ENCODE measurements at places on chromosomes 7 and 10.

- no peak for DNase-seq
Observed at GRCh38 chr7:33986951-33987947, 81.9 kb downstream of the BMPER start.

DNA sequence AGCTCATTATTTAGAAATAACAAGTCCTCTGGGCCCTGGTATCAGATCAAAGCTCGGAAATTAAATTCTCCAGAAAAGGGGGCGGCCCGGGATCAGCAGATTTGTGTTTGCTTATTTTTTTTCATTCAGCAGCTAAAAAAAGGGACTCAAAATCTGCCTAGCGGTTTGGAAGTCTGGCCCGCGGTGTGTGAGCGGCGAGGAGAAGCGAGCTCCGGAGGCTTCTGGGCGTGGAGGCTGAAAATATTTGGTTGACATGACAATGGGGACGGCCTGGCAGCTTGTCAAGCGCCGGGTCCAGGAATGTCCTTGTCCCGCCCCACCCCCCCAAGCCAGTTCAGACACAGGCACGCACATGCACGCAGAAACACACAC is 43.4 kb downstream of the FOXL3 start:
- no peak for DNase-seq

- no peak for DNase-seq
Observed at GRCh38 chr7:52962402-52963076, 72.9 kb upstream of the POM121L12 start.

GRCh38 chr7:156397249-156397648 is 243.3 kb upstream of the RNF32 start:
- no peak for DNase-seq

DNA sequence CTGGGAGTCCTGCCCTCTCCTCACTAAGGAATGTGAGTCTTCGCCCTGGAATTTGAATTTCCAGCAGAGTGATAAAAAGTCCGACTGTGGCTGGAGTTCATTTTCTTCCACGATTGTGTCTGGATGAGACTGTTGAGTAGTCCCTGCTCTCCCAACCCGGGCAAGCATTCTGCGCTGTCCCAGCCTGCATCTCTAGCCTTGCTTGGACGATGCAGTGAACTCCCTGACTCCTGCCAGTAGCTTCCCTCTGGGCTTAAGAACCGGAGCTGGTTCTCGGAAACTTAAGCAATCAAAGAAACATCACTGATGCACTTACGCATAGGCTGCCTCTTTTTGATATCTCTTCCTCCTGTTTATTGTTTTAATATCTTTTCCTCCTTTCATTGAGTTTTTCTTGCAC is 116.0 kb upstream of the FZD8 start:
- no peak for DNase-seq

DNA sequence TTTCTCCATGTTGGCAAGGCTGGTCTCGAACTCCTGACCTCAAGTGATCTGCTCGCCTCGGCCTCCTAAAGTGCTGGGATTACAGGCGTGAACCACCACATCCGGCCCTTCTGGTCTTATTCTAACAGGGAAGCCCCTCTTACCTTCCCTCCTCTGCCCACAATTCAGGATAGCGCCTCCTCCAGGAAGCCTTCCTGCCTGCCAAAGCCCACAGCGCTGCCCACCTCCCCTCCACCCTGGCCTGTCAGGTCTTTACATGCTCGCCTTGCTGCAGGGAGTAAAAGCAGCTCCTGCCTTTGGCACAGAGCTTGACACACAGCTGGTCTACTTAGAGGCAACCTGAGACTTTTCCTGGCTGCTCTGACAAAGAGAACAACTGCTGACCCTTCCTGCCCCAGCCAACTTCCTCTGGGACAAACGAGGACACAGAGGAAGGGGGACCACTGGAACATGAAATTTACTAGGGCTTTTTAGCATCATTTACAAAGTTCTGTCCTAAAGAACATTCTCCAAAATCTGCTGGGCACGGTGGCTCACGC is 13.2 kb downstream of the MLXIPL start:
- no peak for DNase-seq

GRCh38 chr10:6416892-6417512 is 163.1 kb downstream of the PRKCQ start:
- DNase-seq: peak; percentile 25

- DNase-seq: no peak
Observed at GRCh38 chr10:131267814-131268095, 43.8 kb downstream of the TCERG1L start.

DNA sequence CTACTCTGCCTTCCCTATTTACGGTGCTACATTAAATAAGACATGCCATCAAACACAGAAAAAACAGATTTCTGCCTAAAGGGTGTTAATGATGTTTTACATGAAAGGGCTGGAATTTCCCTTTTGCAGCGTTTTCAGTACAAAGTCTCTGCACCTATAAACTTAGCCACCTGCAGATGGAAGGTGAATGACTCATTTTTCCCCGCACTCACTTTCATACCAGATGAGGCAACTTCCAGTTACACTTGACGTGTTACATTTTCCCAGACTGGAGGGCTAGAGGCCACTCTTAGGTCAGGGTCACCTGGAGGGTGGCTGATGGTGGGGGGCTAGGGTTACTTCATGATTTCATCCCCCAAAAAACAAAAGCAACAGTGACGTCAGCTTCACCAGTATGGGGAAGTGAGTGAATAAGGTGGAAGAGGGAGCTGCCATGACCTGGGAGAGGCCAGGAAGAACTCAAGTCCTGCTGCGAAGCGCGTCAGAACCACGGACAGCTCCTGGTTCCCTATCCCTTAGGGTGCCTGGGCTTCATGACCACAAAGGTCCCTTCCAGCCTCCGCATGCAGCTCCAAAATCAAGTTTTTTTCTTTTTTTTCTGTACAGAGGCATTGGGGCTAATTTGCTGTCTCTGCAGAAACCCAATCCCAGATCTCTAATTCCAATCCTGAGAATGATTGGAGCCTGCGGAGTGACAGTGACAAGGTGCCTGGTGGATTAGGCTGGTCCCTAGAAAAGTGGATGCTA is 94.0 kb downstream of the ADARB2 start:
- DNase-seq: no peak

DNA sequence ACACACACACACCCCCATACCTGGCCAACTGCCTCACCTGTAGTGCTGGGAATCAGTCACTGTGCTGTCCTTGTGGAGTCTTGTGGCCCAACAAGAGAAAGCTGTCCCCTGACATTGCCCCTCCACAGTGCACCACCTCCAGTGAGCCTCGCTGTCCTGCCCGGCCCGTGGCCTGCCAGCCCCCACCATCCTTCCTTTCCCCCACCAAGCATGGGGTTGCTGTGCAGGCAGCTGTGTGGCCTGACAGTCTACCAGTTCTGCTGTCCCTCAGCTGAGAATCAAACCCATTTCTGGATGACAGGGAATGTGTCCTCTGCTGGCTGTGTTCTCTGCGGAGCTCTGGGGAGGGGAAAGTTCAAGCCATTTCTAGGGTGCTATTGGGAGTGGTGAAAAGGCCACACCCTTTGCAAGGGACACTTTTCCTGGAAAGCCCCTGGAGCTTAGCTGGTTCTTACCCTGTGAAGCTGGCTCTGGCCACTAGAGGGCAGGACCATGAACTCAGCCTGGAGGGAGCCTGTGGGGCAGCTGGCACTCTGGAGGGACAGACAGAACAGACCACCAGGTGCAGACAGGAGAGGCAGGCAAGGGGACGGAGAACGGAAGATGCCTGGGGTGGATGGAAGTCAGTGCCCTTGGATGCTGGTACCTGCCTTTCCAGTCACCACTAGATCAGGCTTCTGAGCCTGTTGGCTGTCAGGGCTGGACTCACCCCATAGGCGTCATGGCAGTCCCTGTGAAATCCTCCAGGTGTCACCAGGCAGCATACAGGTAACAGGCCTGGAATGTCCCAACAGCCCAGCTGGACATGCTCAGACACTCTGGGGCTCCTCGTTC is 10.5 kb upstream of the MTPAP start:
- DNase-seq: peak; percentile 44

DNA sequence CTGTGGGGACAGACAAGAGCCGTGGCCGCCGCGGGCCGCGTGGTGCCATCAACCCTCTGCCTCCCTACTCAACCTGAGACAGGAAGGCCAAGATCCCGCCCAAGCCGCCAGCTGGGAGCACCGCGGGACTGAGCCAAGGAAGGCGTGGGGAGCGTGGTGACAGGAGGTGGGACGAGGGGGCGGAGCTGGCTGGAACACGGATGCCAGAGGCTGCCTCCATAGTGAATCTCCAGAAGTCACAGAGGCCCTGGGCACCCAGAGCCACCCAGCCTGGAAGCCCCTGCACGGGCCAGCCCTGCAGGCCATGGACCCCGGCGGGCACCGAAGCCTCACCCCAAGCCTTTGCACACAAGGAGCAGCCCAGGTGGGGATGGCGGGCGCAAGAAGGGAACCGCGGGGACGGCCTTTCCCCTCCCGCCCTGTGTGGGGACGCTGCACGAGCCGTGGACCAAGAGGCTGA is 18.1 kb upstream of the DPYSL4 start:
- no peak for DNase-seq

DNA sequence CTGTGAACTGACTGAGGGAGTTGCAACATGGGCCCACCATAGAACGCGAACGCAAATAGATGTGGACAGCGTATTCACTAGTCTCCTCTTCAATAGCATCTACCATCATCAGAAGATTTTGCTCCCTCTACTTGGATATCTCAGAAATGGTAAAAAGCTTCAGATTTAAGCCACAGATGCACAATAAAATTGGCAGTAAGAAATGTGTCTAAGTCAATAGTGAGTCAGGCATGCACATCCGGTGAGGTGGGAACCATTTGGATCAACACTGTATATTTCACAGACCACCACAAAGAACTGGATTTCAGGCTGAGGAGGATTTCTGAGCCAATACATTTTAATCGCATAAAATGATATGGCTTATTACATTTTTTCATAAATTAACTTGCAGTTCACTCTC is 111.5 kb upstream of the ADAM12 start:
- DNase-seq: no peak

DNA sequence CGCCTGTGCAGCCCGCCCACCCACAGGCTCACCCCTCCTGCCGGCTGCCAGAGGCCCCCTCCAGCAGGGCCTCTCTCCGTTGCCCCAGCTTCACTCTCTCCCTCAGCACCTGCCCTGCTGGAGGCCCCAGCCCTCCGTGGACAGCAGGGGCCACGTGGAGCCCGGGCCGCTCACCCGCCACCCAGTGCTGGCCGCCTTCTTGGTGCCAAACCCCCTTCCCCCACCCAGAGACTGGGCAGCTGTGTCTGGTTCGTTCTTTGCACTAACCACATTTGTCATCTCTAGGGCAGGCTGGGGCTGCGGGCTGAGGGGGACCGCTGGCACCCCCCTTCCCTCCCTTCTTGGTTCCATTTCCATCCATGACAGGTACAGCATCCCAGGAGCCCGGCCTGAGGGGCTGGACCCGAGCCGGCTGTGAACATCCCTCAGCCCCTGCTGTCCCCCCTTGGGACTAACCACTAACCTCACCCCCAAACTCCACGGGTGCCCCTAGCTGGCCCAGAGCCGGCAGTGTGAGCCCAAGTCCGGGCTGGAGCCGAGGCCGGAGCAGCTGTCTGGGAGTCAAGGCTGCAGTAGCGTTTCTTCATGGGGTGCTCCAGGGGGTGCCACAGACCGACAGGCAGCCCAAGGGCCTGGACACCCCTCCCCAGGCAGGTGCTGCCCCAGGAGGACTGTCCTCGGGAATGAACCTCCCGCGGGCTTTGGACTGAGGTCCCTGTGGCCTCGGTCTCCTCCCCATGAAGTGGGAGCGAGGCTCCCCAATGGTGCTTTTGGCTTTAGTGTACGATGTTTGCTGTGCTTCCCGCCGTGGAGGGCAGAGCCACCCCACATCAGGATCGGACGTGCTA is 25.5 kb upstream of the AMZ1 start:
- DNase-seq: no peak

DNA sequence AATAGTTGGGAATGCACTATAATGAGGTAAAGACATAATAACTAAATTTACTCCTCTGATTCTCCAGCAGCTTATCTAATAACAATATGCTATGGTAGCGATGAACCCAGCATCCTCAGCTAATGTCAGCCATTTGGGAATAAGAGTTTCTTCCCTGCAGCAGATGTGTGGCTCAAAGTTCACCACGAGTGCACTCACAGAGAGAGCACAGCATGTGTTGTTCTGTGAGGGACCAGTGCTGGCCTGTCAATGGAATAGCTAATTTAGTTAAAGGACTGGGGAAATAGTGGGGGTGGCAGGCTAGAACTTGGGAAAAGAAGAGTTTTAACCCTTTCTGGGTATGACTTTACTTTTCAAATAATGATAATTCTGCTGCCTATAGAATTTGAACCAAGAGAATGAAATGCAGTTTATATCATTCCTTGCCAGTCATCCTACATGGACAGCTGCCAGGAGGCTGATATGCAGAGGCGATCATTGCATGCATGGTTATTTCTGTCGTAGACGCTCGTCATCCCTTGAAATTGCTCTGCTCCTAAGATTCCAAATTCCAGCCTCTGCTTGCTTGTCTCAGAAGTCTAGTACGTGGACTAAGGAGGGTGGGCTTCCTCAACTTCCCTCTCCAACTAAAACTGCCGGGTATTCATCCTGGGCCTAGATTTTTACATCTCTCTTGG is 355.6 kb downstream of the RNLS start:
- no peak for DNase-seq

- DNase-seq: no peak
Observed at GRCh38 chr7:115618676-115619075, 411.9 kb downstream of the TFEC start.

DNA sequence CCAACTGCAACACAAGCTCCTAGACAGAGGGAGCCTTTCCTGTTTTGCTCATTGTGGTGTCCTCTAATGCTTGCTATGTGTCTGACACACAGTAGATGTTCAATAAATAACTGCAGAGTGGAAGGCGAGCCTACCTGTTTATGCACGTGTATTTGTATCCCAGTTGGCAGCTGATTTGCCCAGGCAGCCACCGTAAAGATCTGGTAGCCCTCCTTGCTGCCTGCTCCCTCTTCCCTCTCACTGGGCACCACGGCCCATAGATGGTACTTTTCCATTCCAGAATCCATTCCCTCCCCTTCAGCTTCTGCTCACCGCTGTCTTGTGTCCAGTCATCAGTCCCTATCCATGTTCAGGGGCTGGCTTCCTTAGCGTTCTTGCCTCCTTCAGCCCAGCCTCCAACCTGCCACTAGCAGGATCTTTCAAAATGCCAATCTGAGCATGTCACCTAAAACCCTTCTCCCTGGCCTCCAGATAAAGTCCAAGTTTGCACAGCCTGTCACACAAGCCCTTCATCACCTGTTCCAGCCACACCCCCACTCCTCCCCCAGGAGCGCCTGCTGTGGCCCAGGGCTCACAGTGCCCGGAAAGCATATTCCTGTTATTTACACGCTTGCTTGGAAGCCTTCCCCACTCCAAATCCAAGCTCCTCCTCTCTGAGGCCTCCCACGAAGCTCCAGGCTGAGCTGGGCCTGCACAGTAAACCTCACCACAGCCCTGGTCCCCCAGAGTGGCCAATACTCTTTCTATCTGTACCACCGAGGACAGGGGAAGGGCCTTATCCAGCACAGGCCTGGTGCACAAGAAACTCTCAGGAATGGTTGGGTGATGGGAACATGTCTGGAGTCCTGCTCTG is 21.0 kb downstream of the ZCCHC24 start:
- no peak for DNase-seq

DNA sequence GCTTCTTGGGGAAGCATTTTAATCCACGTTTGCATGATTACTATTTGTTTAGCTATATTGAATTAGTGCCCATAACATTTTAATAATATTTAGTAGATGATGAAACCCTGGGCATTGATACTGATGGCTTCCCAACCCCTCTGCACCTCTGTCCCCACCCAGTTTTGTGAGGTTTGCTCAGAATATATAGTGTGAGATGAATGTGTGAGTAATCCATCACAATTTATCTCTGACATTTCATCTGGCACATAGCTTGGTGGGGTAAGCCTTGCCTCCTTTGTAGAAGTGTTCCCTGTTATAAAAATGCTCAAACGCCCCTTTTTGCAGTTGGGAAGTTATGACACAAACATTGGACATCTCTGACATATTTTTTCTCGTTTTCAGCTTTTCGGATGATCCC is 104.2 kb downstream of the WNT2 start:
- DNase-seq: no peak
